ENCODE measurements at places on chromosomes 7 and 10. TPM values are rescaled to one million over a fixed set of nuclear protein-coding genes. Genes with fewer than 3 reads are reported as not detected.

PLEKHS1 gene
- 0.65 TPM for polyA plus RNA-seq

FAM20C gene
- polyA plus RNA-seq: 28.5 TPM

GRCh38 chr10:44974082-44974627 is 4.5 kb downstream of the DEPP1 start:
- DNase-seq: no peak
- no peaks in the 10 kb centered on the region for H3K27me3 ChIP-seq
- peak overlapping the region; percentile 59 for H3K27ac ChIP-seq
- H3K4me1 ChIP-seq: peaks cover 83% of the 10 kb centered on the region
- H3K4me3 ChIP-seq: no peak overlapping the region

DNA sequence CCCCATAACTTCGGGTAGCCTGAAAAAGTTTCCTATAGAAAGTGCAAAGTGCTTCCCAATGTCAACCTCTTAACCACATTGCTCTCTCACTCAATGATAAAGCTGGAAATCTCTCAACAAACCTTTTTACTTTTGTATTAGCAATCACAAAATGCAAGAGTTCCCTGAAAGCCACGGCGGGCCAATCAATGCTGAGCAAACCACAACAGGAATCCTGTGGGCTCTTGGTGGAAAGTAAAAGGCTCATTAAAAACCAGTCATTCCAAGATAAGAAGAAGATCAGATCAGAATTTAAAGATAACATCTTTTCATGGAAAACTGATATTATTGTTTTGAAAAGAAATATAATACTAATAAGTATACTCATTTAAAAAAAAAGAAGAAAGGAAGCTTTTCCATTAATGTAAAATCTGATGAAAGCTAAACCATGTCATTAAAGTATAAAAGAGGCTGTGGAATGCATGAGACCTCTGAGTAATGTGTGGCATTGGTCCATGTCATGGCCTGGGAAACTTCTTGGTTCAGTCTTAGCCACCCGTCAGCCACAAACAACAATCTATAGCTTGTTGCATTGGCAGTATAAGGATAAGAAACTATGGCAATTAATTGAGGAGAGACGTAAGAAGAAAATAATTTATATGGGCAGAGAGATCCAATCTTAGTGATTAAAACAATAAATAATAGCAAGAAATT is 1066.1 kb upstream of the SORCS1 start:
- H3K4me1 ChIP-seq: no peaks in the 10 kb centered on the region
- no peak overlapping the region for H3K27ac ChIP-seq
- H3K27me3 ChIP-seq: no peaks in the 10 kb centered on the region
- H3K4me3 ChIP-seq: no peak overlapping the region
- DNase-seq: no peak

Data from muscle of leg (tissue), 16 donors.